Kidney tubule cell (primary cell): ENCODE measurements at places on chromosomes 1 and 21.

DNA sequence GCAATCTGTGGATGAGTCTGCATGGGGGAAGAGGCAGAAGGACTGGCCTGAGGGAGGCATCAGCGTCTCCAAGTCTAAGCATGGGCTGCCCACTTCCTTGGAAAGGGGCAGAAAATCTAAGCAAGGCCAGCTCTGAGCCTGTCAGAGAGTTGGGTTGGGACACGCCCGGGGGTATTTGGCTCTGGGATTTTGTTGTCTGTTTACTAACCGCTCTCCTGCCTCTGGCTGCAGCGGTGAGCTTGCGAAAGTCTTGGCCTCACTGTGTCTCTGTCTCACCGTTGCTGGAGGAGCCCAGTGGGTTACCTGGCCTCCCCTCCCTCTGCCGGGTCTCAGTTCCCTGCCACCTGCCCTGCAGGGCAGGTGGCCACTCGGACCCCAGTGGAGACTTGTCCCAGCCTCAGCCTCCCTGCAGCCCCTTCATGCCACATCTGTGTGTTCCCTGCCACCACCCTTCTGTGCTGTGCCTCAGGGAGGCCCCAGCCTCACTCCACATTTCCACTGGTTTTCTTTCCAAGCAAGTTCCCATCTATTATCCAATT is 33.7 kb downstream of the EDN2 start:
- DNase-seq, result no peak

DNA sequence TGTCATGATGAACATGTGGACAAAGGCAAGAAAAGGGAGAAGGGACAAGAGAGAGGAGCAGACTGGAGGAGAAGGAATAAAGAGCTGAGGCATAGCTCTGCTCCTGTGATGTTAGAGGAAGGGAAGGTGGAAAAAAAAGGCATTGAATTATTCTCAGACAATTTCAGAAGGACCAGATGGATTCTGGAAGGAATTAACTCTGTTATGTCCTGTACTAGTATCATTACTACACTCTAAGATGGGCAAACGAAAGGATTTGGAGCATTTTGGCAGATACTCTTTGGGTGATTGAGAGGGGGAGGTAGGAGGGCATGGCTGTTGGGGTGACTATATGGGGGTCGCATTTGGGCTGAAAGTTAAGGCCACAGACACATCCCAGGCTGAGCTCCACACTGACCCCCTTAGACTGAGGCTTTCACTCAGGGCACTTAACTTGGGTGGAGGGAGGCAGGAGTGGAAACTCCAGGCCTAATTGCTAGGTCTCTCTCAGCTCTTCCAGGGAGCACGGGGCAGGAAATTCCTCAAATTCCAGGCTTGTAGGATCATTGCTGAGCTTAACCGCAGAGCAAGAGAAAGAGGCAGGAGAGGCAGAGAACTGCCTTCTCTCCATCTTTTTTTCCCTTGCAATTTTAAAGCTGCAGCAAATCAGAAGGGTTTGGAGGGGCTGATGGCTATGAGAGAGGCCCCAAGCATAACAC is 25.9 kb downstream of the KIRREL1 start:
- DNase-seq, result peak; percentile 92

DNA sequence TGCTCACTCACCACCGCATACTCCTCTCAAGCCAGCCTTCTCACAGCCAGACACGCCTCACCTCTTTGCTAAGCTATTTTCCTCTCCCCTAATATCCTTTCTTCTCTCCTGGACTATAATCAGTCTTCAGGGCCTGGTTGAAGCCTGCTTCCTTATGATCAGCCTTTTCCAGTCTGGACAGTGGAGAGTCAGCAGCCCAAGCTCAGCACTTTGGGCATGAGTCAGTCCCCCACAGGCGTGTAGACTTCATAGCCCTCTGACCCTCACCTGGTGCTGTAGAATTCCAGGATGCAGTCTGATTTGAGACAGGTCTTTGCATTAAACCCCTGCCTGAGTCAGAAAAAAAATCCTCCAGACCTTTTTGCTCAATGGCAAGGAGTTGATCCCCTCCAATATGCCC is 2.5 kb downstream of the HPCAL4 start:
- peak; percentile 74 for DNase-seq

GRCh38 chr1:44354840-44355581 is at the start of gene ERI3:
ERI3 (minus strand) TSS chr1:44355257; CDS start chr1:44355026, 231 bp downstream.
- peak; percentile 97 for DNase-seq

DNA sequence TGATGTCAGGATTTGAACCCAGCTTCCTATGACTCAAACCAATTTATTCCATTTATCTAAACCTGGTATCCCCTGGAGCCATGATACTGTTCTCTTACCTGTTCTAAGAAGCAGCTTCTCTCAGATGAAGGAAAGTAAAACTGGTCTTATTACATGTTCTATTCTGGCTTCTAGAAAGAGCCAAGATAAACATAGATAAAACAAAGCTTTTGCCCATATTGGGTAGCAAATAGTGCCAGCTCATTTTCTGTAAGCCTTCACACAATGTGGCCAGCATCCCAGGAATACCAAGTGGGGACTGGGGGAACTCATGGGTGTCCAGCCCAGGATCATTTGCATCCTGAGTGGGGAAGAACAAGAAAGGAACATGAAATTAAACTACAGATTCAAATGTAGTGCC is 53.5 kb upstream of the EPHA8 start:
- no peak for DNase-seq

GRCh38 chr1:228346731-228347130 is 59.9 kb downstream of the TRIM11 start:
- no peak for DNase-seq

DNA sequence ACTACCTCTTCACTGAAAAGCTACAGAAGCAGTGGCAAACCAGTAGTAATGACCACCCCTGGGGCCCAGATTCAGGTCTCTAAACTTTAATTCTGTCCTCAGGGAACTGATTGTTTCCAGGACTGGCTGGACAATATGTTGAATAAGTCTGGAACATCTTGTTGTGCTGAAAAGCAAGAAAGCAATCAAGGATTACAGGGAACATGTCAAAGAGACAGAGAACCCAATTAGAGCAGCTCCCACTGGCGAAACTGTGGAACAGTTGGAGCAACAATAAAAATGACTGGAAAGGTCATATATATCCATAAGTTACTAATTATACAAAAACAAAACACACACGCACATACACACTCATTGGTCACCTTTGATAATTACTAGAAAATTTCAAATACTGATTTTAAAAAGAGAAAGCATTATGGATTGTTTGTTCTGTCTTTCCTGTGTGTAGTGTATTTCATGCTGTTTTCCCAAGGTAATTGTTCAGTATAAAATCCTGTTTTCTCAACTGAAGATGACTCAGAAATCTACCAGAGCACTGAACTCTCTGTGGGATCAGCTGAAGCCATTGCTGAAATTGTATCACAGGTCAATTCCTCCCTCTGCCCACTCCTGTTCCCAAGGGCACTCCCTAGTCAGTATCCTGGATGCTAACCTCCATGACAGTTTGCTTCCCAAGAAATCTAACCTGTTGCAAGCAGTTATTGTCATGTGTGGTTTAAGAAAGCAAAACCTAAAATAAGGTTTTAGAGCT is 83.6 kb upstream of the RGS1 start:
- DNase-seq, result peak; percentile 6

GRCh38 chr1:20165522-20165951 is 20.4 kb upstream of the UBXN10 start:
- DNase-seq, result no peak

DNA sequence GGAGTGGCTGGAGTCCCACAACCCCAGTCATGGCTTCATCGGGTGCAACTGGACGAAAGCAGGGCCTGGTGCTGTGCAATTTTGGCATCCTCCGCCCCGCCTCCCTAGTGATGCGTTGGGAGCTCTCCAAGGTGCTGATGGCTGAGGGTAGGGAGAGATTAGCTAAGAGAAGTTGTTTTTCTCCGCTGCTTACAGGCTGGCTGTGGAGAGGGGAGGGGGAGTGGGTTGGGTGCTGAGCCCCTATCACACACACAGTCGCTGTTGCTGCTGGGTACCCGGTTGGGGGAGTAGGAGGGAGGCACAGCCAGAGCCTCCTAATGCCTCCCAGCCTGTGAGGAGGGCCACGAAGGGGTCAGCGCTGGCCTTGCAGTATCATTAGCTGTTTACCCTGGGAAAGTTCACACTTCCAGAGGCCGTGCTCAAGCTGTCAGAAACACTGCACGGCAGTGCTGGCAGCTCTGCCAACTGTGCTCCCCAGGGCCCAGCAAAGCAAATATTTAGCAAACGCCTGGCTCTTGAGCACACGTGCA is 110.0 kb downstream of the GRIK3 start:
- peak; percentile 28 for DNase-seq

- peak; percentile 65 for DNase-seq
Observed at GRCh38 chr21:45747802-45748445, 104.4 kb downstream of the PCBP3 start.

GRCh38 chr1:3217181-3217641 is 148.2 kb downstream of the PRDM16 start:
- no peak for DNase-seq

DNA sequence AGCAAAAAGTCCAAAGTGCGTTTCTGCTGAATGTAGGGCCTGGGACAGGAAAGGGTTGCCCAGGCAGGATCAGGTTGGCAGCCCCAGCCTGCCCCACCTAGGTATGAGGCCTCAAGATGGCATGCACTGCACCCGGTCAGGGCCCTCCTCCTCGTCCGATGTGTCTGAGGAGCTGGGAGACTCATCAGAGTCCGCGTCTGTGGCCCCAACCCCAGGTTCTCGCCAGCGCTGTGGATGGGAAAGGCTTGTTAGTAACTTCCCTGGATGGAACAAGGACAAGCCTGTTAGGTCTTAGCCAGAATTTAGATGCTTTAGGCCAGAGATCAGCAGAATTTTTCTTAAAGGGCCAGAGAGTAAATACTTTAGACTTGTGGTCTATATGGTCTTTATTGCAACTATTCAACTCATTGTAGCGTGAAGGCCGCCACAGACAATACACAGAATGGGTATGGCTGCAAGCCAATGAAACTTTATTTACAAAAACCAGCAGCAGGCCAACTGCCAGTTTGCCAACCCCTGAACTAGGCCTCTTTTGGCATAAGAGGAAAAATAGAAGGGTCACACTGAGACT is 12.4 kb downstream of the PEA15 start:
- DNase-seq, result no peak

- DNase-seq, result no peak
Observed at GRCh38 chr1:232291681-232292080, 338.3 kb downstream of the SIPA1L2 start.

DNA sequence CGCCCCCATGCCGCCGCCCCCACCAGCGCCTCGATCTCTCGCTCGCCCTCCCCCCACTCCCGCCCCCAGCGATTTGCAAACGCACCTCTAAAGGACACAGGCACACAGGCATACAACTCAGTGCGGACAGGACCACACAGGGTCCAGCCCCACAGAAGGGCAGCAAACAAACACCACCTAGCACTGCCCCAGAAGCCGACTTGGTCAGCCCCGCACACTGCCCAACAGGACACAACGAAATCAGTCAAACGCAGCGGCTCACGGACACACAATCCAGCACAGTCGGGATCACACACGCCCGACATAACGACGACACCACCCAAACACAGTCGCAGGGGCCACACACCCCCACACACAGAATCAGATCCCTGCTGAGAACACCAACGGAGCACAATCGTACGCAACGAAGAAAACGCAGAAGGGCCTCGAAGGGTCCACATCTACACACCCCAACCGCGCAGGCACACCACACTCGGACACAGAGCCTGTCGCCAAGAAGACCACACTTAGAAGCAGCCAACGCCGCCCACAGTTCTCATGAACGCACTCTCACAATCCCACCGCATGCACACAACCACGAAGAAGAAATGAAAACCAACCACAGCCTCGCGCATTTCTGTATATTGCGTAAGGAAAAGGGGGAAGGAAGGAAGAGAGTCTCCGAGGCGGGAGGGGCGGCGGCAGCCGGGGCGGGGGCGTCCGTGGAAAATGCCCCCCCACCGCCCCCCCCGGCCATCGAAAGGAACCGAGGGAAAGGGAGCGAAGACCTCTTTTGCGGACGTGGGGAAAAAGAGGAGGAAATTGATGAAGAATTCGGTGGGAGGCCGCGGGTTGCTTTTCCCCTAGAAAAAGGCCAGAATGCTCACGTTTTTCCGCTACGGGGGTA is 481 bp downstream of the TAL1 start:
- peak; percentile 28 for DNase-seq

DNA sequence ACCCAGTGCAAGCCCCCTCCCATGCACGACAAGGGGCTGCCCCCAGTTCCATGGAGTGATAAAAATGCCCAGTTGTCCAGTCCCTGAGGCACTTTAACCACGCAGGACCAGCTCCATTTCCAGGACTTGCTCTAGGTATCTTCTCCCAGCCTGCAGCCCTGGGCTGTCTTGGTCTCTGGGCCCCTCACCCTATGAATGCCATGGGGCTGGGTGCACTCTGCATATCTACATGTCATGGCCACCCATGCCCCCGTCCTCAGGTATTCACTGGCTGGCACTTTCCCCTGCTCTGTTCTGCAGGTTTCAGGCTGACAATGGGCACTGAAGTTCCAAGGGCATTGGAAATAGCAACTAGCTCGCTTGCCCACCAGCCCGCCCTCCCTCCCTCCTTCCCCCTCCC is 19.6 kb upstream of the C1orf174 start:
- no peak for DNase-seq

DNA sequence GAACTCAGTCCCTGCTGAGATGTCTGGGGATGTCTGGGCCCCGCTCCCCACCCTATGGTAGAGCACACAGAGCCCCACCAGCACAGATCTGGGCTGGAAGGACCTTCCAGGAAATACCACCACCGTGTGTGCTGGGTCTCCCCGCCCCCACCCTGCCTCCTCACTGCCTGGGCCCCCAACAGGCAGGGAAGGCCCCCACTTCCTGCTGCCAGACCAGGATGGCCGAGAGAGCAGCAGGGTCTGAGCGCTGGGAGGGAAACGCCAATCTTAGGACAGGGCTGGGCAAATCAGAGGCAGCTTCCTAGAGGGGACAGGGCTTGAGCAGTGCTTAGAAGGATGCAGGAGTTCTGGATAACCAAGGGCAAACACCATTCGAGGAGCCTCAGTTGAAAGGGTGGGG is 11.9 kb downstream of the ADGRB2 start:
- no peak for DNase-seq

DNA sequence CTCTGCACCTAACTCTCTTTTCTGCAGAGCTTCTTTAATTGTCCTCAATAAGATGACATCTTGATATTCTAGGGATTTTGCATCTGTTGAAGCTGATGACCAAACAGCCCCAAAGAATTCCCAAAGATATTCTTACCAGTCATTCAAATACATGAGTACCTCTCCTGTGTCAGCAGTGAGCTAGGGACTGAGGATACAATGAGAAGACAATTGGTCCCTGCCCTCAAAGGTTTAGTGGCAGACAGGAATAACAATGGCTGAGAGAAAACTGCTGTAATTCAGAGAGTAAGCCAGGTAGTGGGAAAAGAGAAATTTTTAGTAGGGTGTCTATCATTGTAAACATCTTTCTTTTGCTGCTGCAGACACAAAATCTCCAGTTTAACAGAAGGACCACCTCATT is 5.9 kb downstream of the MCOLN3 start:
- no peak for DNase-seq
